Spleen (tissue), 13 donors: ENCODE measurements at places on chromosomes 16 and 17. TPM values are rescaled to one million over a fixed set of nuclear protein-coding genes. Genes with fewer than 3 reads are reported as not detected.

GRCh38 chr16:12345349-12345748 lies 368.8 kb downstream of the SNX29 start:
- no peak for DNase-seq
- H3K36me3 ChIP-seq = no peaks in the 10 kb centered on the region
- H3K4me1 ChIP-seq = peaks cover 15% of the 10 kb centered on the region
- no peak overlapping the region for H3K4me3 ChIP-seq
- H3K27ac ChIP-seq = no peak overlapping the region

DNA sequence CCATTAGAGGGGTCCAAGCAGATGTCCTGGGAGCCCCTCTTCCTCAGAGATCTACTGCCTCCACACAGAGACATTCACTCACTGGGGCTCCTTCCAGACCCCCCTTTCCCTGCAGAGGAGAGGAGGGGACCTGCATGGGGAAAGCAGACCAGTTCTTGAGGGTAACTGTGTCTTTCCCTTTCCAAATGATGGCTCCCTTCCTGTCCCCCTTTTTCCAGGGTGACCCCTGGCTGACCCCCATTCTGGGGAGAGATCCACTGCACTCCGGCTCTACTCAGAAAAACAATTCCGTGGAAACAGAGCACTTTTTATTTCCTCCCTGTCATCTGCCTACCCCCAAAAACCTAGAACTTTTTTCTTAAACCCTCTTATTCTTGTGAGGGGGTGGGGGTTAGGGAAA lies 6.4 kb downstream of the CACNA1G start:
- DNase-seq = no peak
- no peak overlapping the region for H3K27ac ChIP-seq
- no peaks in the 10 kb centered on the region for H3K4me1 ChIP-seq
- no peaks in the 10 kb centered on the region for H3K36me3 ChIP-seq

DNA sequence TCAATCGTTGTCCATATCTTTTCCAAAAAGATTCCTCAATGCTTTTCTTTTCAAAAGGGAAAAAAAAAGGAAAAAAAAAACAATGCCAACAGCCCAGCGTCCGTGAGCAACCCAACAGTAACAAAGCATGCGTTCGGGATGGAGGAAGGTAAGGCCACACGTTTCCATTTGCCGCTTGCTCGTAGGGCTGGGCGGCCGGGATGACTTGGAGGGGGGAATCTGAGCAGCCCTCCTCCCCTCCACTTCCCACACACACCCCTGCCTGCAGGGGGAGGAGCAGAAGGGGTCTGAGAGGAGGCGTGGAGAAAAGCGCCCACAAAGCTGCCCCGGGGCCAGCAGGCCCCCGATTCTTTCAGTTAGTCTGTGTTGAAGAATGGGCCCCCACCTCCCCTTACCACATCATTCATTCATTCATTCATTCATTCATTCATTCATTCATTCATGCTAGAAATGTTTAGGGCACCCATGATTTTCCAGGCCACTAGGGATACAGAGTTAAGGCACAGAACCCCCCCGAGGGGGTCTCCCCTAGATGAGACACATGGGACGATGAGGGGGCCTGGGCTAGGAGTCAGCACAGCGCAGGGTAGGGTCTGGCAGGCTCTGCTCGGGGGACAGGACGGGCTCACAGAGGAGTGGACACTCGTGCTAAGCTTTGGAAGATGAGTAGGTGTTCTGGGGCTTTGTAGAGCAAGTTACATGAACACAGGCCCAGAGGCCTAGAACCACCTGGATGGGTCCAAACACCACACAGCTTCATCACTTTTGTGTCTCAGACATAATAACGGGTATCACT lies 10.9 kb upstream of the TBX2 start:
- no peaks in the 10 kb centered on the region for H3K36me3 ChIP-seq
- H3K4me3 ChIP-seq = no peak overlapping the region

Gene WFDC1
- total RNA-seq = 2.1 TPM

Gene GCGR
- total RNA-seq = not detected

DNA sequence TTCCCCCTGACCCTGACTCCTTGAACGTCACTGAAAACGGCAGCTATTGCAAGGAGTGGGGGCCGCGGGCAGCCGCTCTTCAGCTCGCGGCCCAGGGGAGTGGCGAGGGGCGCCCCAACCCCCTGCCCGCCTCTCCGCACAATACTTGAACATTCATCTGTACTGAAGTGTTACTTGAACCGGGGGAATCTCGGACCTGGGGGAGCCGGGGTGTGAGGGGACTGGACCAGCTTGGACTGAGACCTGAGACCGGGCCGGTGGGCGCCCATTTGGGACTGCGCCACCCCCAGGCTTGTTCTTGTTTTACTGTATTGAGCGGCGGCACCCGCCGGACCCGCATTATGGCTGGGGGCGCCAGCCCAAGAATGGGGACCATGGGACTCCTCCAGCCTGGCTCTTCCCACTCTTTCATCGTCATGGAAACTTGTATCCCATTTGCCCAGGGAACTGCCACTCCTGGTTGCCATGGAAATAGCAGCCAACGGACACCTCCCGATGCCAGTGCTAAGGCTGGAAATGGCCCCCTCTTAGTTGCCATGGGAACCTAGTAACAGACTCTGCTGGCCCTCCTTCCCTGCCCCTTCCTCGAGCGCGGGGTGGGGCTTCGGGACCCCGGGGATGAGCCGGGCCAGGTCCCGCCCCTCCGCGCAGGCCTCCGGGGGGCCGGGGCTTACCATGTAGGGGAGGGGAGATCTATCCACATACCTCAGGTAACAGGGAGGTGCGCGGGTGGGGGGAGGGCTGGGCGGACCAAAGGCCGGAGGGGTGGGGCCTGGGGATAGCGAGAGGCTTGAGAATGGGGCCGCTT lies 805 bp upstream of the ORAI3 start:
- H3K4me1 ChIP-seq = peaks cover 40% of the 10 kb centered on the region
- H3K36me3 ChIP-seq = peaks cover 49% of the 10 kb centered on the region

GRCh38 chr16:78256686-78257375 lies 157.4 kb downstream of the WWOX start:
- no peak overlapping the region for H3K4me3 ChIP-seq
- H3K27me3 ChIP-seq = no peaks in the 10 kb centered on the region
- no peak for DNase-seq
- no peaks in the 10 kb centered on the region for H3K36me3 ChIP-seq
- H3K27ac ChIP-seq = no peak overlapping the region
- no peaks in the 10 kb centered on the region for H3K4me1 ChIP-seq

- no peak overlapping the region for H3K4me3 ChIP-seq
- no peak for DNase-seq
- no peaks in the 10 kb centered on the region for H3K36me3 ChIP-seq
- H3K27me3 ChIP-seq = peaks cover 17% of the 10 kb centered on the region
These were observed 15.6 kb downstream of the IGF2BP1 start for GRCh38 chr17:49012769-49013255.

Gene PPY
- total RNA-seq = not detected

DNA sequence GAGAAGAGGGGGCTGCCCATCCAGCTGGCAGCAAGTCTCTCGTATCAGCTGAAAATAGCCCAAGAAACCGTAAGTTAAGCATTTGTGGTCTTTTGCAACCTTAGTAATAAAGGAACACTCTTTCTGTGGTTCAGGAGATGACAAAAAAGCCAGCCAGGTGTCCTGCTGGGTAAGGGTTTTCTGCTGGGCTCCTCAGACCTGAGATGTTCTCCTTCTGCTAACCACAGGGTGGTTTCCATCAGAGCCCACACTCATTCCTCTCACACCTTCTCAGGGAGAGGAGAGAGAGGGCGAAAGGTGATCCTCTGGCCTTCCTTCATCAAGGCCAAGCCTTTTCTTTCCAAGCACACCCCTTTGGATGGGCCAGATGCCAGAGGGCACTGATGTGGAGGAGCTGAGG lies 70.7 kb downstream of the TEX14 start:
- H3K4me3 ChIP-seq = no peak overlapping the region
- DNase-seq = no peak
- H3K27me3 ChIP-seq = no peaks in the 10 kb centered on the region
- no peaks in the 10 kb centered on the region for H3K36me3 ChIP-seq
- no peaks in the 10 kb centered on the region for H3K4me1 ChIP-seq

Gene CPNE2
- total RNA-seq = 40.9 TPM

DNA sequence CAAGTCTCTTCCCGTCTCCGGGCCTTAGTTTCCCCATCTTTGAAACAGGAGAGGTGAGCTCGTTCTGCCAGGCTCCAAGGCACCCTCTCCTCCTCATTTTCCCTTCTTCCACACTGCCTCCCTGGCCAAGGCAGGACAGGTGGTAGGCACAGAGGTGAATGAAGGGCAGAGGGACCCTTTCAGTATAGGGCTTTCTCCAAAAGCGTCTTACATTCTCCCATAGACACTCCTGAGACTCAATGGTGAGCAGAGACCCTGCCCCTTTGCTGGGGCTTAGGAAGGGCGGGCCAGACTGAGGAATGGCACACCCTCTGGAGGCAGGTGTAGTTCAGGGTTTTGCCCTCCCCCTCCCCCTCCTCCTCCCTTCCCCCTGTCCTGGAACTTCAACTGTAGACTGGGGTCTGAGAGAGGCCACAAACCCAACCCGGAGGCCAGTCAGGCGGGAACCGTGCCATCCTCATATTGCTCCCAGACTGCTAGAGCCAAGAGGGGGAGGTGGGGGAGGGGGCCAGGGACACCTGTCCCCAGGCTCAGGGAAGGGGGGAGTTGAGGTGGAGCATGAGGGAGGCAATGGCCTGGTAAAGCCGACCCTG lies 1.9 kb downstream of the PLEKHH3 start:
- H3K4me1 ChIP-seq = peaks cover 42% of the 10 kb centered on the region
- peak overlapping the region; percentile 66 for H3K4me3 ChIP-seq
- H3K36me3 ChIP-seq = peaks cover 23% of the 10 kb centered on the region

- H3K27ac ChIP-seq = no peak overlapping the region
- peaks cover 16% of the 10 kb centered on the region for H3K4me1 ChIP-seq
- peak; percentile 67 for DNase-seq
- H3K36me3 ChIP-seq = no peaks in the 10 kb centered on the region
- no peak overlapping the region for H3K4me3 ChIP-seq
These were observed 67.3 kb upstream of the PLCG2 start for GRCh38 chr16:81711657-81712319.
